ENCODE measurements at places on chromosomes 5 and 9.

DNA sequence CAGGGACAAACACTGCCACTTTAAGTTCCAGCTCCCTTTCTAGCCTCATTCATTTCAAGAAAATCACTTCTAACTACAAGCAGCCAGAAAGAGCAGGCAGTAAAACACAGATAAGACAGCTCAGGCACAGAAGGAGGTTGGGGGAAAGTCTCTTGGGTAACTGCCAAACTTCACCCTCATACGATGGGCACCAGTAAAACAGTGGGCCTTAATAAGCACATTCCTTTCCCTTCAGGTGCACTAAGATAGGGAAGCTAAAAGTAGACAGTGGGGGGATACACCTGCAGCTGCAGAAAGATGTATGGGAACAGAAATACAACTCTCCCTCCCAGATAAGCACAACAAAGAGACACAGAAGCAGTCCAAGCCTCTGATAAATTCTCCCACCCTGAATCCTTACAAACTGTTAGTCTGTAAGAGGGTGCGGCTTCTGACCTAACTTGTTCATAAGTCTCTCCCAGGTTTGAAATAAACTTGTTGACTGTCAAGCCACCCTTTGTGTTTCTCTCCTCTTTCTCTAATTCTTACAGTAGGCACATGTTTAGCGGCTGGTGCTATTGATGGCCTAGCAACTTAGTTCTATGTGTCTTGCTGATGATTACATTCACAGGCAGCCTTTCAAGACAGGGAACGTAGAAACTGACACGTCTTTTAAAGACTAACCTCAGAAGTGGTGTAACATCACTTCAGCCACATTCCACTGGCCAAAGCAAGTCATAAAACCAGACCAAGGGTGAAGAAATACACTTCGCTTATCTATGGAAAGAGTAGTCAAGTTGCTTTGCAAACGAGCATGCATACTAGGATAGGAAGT is 6.8 kb upstream of the CKS2 start:
- no peak for DNase-seq

DNA sequence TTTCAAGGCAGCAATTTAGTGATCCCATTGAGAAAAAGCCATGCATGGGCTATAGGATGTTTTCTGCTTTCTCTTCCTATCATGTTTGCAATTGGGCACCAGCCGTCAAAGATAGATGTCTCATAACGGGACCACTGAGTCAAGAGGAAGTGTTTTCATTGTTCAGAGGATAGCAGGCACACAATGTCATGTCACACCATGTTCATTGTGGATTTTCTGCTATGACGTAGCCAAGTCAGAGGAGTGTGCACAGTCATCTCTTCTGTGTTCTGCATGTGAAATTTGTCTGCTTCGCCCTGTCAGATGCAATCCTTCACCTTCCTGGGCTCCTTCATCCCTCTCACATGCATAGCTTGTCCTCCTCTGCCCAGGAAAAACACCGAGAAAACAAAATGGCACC is 106.0 kb downstream of the CD180 start:
- DNase-seq, result no peak

DNA sequence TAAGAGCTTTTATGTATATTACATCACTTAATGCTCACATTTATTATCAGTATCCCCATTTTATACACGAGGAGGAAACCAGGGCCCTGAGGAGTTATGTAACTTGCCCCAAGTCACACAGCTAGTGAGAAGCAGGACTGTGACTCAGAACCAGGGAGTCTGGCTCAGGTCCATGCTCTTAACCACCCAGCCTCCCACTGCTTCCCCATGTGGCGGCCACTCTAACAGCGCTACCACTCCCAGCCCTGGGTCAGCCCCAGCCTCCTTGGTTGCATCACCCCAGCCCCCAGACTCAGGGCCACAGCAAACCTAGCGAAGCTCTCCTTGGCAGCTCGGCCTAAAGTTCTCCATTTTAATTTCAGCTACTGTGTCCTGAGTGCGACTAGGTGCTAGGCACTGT is 159.1 kb downstream of the PAX5 start:
- DNase-seq, result no peak

- DNase-seq, result no peak
These were observed 1.7 kb downstream of the STPG3 start for GRCh38 chr9:137252555-137253506.

- peak; percentile 2 for DNase-seq
These were observed 41.0 kb downstream of the RNF180 start for GRCh38 chr5:64206653-64207052.

GRCh38 chr9:86413971-86414880 is 60.0 kb upstream of the TUT7 start:
- DNase-seq, result peak; percentile 62

DNA sequence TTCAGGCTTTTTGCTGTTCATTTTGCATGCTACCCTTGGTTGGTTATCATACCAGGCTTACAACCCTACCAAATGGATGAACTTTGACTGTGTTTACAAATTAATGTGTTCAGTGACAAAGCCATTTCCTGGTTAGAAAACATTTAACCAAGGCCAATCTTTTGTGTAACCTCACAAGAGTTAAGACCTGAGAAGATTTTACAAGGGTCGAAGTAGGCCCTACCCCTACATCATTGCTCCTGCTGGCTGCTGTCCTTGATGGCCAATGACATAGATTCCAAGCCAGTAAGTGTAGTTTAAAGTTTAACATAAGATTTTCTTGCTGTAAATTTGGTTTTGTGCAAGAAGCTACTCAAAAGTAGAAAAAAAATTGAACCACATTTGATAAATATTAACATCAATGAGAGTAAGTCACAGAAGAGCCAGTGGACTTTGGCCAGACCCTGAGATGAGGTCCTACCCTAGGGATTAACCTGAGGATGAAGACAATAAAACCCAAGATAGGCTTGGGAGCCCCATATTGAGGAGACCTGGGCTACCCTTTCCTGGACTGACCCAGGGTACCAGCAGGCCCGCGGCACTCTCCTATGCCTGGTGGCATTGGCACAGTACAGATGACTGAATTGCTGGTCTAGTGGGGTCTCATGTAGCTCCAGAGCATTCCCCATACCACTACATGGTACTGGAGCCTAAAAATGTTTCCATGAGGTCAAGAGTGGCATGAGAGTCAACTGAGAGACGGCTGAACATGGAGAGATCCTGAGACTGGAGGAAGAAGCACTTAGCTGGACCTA is 8.3 kb downstream of the C1QTNF3 start:
- DNase-seq, result no peak

- peak; percentile 45 for DNase-seq
These were observed 45.7 kb downstream of the BNC2 start for GRCh38 chr9:16824545-16825330.

DNA sequence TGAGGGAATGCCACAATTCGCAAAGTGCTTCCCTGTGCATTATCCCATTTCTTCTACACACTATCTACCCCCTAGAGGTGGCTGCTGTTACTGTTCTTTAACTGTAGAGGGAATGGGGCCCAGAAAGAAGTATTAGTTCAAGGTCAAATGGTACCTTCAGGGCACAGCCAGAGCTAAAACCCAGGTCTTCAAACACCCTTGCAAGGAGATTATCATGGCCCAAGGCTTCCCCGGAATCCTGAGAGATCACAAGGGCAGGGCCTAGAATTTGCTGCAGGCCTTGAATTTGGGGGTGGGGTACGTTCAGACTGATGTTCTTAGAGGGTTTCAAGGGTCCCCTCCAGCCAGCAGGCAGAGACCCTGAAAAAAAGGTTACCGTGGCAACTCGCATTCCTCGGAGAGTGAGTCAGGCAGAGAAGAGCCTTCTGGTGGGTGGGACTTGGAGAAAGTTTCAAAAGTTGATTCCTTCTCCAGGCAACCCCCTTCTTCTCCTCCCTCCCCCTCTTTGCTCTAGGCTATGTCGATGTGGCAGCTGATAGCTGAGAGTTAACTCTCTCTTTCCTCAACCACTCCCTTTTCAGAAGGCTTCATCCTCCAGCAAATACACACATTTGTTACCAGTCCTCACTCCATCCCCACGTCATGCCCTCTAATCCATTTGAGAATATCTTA is 1.9 kb downstream of the SPARC start:
- peak; percentile 96 for DNase-seq

DNA sequence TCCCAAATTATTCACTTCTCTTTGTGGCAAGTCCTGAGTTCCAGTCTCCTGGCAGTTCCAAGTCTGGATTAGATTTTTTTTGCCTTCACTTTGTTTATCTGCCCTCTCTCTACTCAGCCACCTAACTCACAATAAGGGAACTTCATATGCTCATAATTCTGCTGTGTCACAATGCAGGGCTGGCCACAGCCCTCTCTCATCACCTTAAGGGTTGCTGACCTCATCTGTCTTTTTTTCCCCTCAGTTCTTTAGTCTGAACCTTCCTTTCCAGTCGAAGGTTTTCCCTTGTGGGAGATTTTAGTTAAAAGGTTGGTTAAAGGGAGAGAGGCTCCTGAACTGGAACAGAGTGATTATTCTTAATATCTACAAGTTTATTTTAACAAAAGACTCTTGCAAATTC is 4.1 kb downstream of the BAG1 start:
- DNase-seq, result no peak

DNA sequence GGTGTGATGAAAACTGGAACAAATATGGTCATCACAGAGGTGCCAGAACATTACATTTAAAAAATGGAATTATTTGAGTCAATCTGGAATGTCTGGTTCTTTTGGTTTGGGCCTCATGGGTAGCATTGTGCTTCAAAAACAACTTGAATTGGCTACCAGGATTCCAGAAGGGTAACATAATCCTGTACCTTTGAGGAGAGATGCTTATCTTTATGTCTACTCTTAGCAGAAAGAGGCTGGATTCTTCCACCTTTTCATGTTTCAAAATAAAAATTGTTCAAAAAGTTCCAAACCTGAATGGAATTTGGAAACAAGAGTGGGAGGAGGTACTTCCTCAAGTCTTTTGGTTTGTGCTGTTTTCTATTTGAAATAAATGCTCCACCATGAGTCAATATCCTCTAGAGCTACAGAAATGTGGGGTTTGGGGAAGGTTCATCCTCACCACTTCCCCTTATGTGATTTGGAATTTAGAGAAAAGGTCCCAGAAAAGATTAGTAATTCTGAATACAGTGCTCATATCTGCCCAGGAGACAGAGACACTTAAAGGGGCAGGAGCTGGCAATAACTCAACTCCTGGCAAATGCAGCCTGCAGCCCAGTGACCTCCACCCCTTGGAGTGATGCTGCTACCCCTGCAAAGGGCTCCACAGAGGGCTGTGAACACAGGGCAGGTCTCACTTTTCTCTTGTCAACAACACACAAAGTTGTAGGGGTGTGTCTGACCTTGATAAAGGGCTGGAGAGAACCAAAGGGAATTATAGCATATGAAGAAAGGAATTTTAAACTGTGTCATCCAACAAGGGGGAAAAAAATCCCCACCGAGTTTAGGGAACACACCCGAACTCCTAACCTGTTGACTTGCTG is 272.8 kb downstream of the CWC27 start:
- peak; percentile 32 for DNase-seq

DNA sequence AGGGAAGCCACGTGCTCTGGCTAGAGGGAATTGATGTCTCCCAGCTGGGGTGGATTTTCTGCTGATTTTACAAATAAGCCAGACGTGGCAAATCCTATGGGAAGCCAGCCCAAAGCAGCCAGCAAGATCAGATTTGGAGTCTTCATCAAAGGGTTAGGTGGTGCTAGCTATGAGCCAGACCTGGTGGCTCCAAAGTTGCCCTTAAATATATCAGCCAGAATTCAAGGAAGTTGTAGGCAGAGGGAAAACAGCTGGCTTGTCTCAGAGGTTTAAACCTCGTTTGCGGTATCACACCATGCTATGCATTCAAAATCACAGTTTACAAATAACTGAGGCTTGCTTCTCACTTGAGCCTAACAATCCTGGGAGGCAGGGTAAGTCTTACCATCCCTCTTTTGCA is 313.2 kb downstream of the MLLT3 start:
- DNase-seq, result no peak

DNA sequence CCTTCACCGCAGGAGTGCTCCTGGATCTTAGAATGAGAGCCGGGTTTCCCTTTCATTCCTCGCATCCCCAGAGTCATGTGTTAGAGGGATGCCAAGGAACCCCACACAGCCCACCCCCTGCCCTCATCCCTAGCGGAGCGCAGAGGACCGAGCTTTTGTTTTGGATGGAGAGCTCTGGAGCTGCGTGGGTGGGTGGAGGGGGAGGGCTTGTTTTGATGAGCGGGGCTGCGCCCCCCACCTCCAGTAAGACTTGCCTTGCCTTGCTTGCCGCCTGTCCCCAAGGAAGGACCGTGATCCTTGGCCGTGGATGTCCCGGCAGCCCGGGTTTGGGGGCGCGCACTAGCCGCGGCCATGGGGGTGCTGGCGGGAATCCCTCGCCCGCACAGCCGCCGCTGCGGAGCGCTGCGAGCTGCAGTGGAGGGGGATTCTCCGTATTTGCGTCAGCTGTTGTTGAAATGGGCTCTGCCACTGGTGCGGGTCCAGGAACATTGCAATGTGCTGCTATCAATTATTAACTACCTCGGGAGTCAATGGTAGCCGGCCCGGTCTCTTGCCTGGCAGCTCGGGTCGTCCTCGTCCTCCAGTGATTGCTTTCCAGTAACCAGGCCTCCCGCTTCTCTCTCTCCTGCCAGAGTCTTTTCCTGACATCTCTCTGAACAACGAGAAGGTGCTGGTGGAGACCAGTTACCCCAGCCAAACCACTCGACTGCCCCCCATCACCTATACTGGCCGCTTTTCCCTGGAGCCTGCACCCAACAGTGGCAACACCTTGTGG is 1.0 kb downstream of the EGR1 start:
- peak; percentile 22 for DNase-seq

GRCh38 chr5:130568791-130569190 is 596.3 kb downstream of the HINT1 start:
- DNase-seq, result no peak

GRCh38 chr5:143843461-143843860 is 31.5 kb downstream of the HMHB1 start:
- no peak for DNase-seq

- no peak for DNase-seq
These were observed 20.1 kb downstream of the SLC35D2 start for GRCh38 chr9:96363175-96363967.

DNA sequence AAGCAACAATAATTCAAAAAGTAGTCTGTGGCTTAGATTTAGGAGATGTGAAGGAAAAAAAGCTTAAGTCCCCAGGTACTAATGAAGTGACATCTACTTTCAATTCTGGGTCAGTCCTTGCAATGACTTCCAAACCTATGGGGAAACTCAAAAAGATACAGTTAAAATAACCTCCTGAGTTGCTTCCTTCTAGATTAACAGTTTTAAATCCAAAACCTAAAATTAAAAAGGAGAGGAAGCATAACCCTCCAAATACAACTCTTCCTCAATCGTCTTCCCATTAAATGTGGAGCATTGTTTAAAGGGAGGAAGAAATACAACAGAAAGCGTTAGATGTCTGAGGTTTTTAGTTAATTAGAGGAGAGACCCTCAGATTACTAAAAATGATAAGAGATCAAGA is 75.7 kb downstream of the AGTPBP1 start:
- no peak for DNase-seq

GRCh38 chr5:81878333-81878732 is 93.5 kb upstream of the ATG10 start:
- DNase-seq, result no peak

GRCh38 chr9:72818385-72818784 is 134.5 kb downstream of the ALDH1A1 start:
- no peak for DNase-seq
